Stimulated activated CD8-positive, alpha-beta memory T cell treated with anti-CD3 and anti-CD28 coated beads, Interleukin-4, amount 100 ng/mL, for 48 hours (primary cell): ENCODE measurements at places on chromosomes 3 and 15.

DNA sequence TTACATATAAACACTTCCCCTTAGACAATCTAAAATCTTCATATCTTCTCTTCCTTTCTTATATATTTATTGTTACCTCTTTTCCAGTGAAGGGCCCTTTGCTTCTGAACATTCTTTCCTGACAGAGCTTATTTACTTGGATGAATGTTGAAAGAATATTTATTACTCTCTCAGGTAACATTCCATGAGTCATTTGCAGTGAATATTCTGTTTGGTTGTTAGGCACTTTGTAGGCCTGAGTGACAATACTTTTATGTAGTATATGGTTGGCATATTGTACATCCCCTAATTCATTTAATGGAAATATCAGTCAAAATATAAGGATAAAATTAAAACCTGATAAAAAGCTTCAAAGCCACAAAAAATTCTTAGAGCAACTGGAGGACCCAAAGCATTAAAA, 260.9 kb upstream of the KCNMB2 start:
- DNase-seq, result no peak

GRCh38 chr3:56976651-56977560, 83.6 kb upstream of the SPATA12 start:
- DNase-seq, result no peak

GRCh38 chr15:85422607-85423006, 42.2 kb downstream of the AKAP13 start:
- no peak for DNase-seq

- no peak for DNase-seq
These were observed 714.1 kb downstream of the NAALADL2 start for GRCh38 chr3:175573226-175573625.

DNA sequence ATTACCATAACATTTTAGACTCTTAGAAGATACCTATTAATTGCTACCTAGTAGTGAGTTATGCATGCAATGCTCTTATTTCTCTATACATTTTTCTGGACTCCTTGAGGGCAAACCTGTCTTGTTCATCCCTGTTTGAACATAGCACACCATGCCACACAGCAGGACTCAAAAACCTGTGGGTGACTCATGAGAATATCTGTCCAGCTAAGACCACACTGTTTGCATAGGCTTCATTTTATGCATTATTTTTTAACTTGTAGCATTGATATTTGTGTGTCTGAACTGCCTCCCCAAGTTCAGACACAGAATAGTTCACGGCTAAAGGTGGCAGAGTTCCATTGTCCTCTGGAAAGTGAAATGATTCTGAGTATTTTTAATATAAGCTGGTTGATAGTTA, 1.8 kb downstream of the LMCD1 start:
- no peak for DNase-seq

DNA sequence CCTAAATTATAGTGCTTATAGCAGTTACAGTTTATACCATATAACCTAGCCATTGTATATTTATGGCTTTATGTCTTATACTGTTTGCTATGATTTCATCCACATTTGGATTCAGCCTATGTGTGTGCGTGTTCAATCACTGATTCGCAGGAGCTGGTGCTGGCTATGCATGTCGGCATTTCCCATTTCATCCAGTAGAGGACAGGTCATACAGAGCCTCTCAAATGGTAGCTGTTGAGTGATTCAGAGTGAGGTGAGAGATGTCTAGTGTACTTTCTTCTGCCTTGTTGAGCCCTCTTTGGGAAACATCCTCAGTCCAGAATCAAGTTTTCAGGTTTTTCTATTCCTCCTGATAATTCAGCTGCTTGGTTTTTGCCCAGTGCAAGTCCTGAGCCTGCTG, 76.1 kb downstream of the FRMD4B start:
- DNase-seq, result no peak

DNA sequence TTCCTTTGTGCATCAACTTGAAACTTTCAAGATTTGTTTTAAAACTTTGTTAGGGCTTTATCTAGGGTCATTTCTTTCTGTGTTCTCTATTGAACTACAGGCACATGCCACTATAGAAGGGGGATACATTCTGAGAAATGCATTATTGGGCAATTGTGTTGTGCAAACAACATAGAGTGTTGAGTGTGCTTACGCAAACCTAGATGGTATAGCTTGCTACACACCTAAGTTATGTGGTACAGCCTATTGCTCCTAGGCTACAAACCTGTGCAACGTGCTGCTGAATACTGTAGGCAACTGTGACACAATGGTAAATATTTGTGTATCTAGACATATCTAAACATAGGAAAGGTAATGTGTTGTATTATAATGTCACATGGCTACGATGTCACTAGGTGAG, 33.0 kb upstream of the KLF13 start:
- no peak for DNase-seq

- DNase-seq, result no peak
These were observed 19.8 kb upstream of the P2RY12 start for GRCh38 chr3:151404316-151404715.

- no peak for DNase-seq
These were observed 284.5 kb upstream of the MME start for GRCh38 chr3:154795582-154795981.

- DNase-seq, result no peak
These were observed 174.8 kb upstream of the BCL6 start for GRCh38 chr3:187920030-187920429.

DNA sequence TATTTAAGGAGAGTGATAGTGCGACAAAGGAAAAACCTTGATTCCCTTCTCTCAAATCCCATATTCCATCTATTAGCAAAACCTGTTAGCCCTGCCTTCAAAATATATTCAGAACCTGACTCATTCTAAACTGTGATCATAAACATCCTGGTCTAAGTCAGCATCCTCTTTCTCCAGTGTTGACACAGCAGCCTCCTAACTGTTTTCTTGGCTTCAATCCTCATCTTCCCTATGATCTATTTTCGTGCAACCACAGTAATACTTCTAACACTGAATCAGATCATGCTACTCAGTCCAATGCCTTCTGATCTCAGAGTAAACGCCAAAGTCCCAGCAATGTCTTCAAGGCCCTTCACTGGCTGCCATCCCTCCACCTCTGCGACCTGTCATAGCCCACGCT, 785.1 kb downstream of the EDEM1 start:
- DNase-seq, result no peak

DNA sequence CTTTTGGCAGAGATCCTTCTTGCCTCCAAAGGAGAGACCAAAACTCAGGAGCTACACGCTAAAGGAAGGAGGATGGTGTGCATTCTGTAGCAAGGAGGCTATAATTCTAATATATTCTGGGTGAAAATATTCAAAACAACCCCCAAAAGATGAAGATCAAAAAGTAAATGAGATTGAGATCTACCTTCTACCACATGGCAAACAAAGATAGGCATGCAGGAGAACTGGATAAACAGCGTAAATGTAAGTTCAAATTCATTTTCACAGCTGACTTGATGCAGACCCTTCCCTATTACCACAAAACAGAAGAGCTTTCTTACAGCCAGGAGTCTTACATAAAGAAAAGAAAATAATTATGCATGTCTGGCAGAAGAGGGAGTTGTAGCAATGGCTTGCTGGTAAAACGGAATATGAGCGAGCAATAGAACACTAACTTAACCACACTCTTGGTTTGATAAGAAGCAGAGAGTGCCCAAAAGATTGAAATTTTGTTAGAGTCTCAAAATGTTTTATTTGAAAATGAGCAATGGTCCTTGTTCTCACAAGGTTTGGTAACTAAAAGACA, 272.7 kb downstream of the MECOM start:
- DNase-seq, result no peak

DNA sequence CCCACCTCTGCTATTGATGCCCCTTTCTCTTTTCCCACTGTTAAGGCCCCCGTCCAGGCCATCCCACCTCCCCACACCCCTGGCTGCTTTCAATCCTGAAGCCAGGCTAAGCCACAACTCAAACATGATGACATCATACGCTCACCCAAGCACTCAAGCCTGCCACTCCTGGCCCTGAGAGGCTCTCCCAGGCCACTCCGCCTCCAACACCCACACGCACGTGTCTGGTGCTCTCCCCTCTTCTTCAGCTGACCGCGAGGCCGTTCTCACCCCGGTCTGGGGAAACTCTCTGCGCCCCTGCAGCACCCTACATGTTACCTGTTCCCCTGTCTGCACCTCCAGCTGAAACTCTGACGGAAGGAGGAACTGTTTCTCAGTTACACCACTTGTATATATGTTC, 6.2 kb downstream of the ZXDC start:
- no peak for DNase-seq

GRCh38 chr3:58003093-58003492, 5.1 kb upstream of the FLNB start:
- no peak for DNase-seq

DNA sequence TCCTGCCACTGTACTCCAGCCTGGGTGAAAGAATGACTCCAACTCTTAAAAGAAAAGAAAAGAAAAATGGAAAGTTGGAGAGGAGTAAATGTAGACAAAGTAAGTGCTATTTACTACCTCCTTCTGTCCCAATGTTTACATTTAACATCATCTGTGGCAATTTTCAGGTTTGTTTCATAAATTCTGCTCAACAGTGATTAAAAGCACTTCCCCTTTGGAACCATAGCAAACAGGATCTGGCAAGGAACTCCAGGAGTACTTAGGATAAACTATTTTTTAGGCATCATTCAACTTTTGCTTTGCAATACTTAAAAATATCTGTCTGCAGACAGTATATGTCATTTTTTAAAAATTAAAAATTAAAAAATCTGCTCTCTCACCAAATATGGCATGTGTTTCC, 5.5 kb upstream of the CX3CR1 start:
- no peak for DNase-seq

GRCh38 chr3:41693799-41694198, 268.1 kb downstream of the ULK4 start:
- no peak for DNase-seq

DNA sequence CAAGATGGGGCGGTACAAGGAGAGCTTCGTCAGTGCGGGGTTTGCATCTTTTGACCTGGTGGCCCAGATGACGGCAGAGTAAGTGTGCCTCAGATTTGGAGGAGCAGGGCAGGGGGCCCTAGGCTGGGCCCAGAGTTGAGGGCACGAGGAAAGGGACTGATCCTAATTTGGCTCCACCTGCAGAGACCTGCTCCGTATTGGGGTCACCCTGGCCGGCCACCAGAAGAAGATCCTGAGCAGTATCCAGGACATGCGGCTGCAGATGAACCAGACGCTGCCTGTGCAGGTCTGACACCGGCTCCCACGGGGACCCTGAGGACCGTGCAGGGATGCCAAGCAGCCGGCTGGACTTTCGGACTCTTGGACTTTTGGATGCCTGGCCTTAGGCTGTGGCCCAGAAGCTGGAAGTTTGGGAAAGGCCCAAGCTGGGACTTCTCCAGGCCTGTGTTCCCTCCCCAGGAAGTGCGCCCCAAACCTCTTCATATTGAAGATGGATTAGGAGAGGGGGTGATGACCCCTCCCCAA, 19.8 kb downstream of the EPHB3 start:
- DNase-seq, result no peak

- DNase-seq, result no peak
These were observed 62.8 kb upstream of the C3orf80 start for GRCh38 chr3:160162440-160162839.

DNA sequence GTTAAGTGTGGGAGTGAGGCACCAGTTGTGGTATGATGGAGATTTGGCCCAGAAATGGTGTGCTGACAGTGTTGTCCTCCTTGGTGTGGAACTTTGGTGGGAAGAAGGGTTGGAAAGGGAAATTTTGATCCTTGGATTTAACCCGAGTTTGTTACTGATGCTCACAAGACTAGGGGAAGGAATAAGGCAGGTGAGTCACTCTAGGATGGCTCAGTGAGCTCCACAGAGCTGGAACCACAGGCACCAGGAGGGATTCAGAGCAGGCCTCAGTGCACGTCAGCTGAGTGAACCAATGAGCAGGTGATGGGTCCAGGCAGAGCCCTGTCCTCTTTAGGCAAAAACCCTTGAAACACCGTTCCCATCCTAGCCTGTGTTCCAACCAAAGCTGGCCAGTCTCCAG, 11.4 kb downstream of the CHRD start:
- DNase-seq, result no peak

DNA sequence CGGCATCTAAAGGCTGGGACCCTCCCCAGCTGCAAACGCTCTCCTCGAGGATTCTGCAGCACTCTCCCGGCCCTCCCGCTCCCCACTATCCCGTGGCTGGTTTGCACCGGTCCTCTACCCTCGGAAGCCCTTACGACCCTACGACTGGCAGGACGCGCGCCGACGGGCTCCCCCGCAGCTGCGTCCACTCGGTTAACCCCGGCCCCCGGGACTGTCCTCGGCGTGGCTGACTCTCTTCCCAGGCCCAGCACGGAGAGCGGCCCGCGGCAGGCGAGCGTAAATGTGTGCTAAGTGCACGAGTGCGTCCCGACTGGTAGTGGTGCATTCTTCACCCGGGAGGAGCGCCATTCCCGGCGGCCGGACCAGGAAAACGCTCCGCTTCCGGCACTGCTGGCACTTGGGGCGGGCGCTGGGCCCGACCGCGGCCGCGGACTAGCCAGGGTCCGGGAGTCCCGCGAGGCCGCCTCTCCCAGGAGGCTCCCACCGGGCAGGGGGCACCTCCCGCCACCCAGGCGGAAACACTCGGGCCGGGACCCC, 508 bp downstream of the GORASP1 start:
- peak; percentile 40 for DNase-seq

GRCh38 chr3:87320756-87321626, 44.6 kb upstream of the POU1F1 start:
- DNase-seq, result no peak

- DNase-seq, result no peak
These were observed 173.6 kb upstream of the LRRFIP2 start for GRCh38 chr3:37347941-37348340.

DNA sequence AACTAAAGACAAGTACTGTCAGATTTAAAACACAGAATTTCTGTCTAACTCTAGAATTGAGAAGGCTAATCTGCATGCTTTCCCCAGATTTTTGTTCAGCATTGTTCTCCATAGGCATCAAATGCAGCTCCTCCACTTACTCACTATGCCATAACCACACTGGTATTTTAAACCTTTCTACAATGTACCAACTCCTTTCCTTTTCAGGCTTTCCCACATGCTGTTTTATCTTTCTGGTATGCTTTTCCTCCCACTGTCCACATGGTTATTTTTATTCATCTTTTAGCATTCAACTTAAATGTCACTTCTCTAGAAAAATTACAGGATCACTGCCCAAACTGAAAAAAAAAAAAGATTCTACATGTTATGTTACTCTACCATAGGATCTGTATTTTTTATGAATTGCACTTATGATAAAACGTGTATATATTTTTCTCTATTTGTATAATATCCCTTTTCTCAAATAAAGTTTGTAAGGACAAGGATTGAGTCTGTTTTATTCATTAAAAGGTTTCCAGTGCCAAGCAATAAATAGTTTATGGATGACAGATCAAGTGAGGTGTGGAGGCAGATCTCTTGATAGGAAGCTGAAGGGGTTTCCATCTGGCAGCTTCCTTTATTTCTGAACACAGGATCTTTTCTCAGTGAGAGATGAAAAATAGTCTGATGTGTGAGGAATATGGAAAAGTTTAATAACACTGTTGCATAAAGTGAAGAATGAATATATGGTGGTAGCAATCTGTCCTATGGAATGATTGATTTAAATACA, 1064.5 kb downstream of the ZPLD1 start:
- no peak for DNase-seq

- no peak for DNase-seq
These were observed 18.4 kb downstream of the WNT7A start for GRCh38 chr3:13861461-13861860.

- no peak for DNase-seq
These were observed 391.2 kb downstream of the IL20RB start for GRCh38 chr3:137348936-137349335.
